Activated CD4-positive, alpha-beta T cell treated with anti-CD3 and anti-CD28 coated beads, Interleukin-2, amount 50 U/mL, for 1 hour (primary cell): ENCODE measurements at places on chromosomes 4 and X.

- DNase-seq = no peak
Measured at GRCh38 chr4:14812101-14812500, 190.2 kb upstream of the CPEB2 start.

DNA sequence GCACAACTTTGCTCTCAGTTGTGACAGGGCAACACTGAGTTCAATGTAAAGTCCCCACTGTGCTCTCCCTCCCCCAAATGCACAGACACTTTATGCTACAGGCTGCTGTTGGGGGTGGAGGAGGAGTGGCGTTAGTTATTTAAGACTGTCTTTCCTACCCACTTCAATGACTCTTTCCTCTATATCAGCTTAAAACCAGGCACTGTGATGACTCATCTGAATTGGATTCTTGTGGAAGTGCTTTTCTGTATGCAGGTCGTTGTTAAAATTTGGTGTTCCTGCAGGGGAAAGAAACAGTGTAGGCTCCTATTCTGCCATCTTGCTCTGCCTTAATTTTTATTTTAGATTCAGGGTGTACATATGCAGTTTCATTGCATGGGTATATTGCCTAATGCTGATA lies 1157.2 kb upstream of the ADGRL3 start:
- DNase-seq = no peak

GRCh38 chrX:36684053-36684452 lies 324.1 kb upstream of the FAM47C start:
- DNase-seq = no peak

GRCh38 chrX:23908219-23909004 lies 606 bp downstream of the CXorf58 start:
- no peak for DNase-seq

DNA sequence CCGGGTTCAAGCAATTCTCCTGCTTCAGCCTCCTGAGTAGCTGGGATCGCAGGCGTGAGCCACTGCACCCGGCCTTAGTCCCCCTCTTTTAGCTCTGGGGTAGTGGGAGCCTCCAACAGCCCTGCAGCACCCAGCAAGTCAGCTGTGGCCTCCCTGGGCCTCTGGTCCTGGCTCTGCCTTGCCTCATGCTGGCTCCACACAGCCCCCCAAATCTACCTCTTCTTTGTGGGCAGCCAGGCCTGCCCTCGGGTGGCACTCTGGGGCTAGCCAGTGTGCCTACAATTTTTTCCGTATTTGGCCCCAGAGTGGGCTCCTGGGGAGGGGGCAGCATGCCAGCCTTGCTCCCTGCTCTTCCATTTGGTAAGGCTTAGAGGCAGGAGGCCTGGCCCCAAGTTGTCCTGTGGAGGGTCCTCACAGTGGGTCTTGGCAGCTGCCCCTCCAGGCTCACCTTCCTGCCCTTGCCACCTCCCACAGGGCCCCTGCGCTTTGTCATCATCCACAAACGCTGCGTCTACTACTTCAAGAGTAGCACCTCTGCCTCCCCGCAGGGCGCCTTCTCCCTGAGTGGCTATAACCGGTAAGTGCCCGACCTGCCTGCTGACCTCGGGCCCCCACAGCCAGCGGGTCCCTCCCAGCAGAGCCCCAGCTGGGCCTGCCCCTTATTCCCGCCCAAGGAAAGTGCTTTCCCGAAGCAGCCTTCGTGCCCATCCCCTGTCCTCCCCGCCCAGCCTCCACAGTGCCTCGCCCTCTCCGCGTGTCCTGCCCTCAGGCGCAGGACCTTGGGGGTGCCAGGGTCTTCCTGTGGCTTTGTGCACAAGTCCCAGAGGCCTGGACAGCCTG lies 21.0 kb upstream of the ADD1 start:
- no peak for DNase-seq

DNA sequence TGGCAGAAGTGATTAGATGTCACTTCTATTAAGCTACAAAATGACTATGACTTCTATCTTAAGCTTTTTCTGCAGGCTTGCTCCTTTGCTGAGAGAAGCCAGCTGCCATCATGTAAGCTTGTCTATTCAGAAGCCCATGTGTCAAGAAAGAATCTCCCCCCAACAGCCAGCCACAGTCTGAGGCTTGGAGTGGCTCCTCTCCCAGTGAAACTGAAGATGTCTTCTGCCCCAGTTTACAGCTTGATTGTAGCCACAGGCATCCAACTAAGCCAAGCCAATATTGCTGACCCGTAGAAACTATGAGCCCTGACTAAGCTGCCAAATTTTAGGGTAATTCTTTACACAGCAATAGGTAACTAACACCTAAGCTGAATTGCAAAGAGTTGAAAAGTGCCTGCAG lies 26.7 kb upstream of the SLC10A7 start:
- no peak for DNase-seq

DNA sequence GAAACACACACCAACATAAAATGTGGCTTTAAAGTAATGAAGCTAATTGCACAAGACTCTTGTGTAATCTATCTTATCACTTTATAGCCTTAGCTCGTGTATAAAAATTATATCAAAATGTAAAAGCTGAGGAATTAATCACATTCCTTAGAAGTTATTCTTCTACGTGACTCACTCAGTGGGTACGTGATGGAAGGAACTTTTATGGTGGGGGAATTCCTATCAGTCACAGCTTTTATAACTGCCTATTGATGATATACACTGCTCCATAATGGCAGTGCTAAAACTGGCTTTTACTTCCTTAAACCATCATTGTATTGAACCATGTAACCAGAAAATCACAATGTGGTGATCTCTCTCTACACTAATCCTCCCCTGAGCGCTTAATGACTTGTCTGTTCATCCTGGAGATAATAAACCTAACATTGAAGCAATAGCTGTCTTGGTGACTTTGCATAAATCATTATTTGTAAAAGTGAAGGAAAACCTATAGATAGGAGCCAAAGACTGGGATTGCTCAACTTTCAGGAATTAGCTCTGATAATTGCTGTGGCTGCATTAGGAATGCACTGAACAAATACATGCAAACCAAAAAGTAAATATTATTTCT lies 276.7 kb downstream of the GBA3 start:
- DNase-seq = no peak

DNA sequence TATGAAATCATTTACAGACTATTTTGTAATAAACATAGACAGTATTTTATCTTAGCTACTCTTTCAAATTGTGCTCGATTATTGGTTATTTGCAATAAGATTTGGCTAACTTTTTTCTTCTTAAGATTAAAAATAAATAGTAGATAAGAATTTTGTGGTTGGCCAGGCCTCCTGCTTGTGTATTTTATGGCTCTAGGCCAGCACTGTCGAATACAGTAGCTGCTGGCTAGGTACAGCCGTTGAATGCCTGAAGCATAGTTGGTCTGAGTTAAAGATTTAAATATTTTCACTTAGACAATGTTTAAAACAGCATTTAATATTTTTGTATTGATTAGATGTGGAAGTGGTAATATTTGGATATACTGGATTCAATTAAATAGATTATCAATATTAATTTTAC lies 481.0 kb downstream of the SPRY1 start:
- no peak for DNase-seq

GRCh38 chrX:37627602-37628001 lies 56.1 kb downstream of the LANCL3 start:
- DNase-seq = no peak

DNA sequence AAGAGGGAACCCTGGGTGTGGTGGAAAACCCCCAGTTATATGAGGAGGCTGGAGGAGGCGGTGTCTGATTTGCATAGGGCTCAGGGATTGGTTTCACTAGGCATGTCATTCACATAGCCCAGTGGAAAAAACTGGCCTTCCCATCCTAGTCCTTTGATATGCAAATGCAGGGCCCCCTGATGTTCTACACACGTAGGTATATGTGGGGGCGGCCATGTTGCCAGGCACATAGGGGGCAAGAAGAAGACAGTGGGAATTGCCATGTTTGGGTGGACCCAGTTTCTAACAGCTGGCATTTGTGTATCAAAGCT lies 34.0 kb upstream of the ENPP6 start:
- DNase-seq = no peak

DNA sequence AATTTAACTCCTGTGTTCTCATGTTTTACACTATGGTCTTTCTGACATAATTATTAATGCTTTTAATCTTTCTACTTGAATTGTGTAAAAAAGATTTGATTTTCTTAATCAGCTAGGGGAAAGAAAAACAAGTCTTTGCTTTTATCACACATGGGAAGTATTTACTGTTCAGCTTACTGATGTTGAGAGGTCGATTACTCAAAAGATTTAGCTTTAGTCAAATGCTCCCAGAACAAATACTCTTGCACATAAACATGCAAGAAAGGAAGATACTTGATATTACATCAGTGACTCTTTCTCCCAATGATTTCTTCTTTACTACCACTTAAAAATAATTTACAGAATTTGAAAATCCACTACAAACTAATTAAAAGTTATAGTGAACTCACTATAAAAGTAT lies 198.3 kb upstream of the FAT4 start:
- DNase-seq = no peak

DNA sequence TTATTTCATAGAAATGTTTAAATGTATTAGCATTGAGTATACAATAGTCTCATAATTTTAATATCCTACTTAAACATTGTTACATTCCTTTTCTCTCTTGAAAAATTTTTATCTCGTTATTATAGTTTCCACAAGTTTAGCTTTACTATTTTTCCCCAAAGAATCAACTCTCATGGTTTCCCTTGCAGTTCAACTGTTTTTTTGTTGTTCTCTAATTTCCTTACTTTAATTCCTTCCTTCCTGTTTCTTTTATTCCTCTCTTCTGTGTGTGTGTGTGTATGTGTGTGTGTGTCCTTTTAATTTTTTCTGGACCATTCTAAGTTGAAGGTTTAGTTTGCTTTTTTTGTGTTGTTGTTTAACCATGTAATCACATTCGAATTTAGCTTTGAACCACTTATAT lies 171.1 kb downstream of the GASK1B start:
- no peak for DNase-seq

- no peak for DNase-seq
Measured at GRCh38 chrX:153475271-153475670, 4.9 kb upstream of the HAUS7 start.

DNA sequence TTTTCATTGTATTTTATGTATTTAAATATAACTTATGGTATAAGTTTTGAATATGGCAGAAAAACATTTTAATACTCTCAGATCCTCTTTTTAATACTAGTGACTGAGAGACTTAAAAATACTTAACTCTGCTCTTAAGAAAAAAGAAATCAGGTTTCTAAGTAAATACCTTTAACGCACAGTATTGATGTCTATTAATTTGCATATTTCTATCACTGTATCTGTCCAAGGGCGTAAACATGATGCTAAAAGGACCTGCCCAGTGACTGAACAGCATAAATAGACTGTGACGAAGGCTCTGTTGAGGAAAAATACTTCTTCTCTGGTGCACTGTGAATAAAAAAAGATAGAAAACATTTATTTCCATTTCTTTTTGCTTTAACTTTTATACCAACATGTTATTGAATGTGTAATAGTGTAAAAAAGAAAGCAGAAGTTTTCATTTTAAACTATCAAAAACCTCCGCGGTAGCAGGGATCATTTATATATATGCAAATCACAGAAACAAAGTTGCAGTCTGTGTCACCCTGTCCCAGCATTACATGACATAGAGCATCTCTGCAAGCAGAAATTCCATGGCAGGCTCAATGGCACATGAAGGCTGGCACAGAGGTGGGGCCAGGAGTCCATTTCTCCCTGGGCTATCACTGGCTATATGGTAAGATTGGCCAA lies 75.4 kb downstream of the ZAR1 start:
- no peak for DNase-seq

- DNase-seq = no peak
Measured at GRCh38 chrX:17374619-17375366, at the start of gene NHS. Gene NHS, plus strand, starts transcription at chrX:17375200. Its CDS starts 558 bp downstream, at chrX:17375758.

- no peak for DNase-seq
Measured at GRCh38 chr4:140092094-140092851, 61.7 kb downstream of the MAML3 start.

- no peak for DNase-seq
Measured at GRCh38 chrX:14027036-14027435, 2.7 kb downstream of the GEMIN8 start.

GRCh38 chrX:149157976-149158375 lies 347.1 kb downstream of the IDS start:
- DNase-seq = no peak

DNA sequence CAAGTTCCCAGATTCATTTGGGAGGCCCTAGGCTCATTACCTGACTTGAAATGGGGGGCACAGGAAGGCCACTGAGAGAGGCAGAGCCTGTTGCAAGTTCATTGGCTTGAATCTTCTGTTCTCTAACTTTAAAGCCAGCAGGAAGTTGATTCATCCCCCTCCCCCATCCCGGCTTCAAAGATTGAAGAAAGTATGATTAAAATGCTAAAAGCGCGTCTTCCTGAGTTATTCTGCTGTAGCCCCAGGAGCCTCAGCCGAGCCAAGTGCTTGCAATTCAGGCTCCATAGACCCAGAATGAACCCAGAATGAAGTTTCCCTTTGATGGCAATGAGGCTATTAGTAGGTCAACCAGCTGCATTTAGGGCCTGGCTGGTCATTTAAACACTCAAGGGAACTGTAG lies 14.7 kb downstream of the CHST7 start:
- DNase-seq = peak; percentile 33

- DNase-seq = no peak
Measured at GRCh38 chr4:119068529-119068962, 67.1 kb upstream of the MYOZ2 start.

- no peak for DNase-seq
Measured at GRCh38 chrX:16827225-16827624, 41.0 kb downstream of the TXLNG start.

DNA sequence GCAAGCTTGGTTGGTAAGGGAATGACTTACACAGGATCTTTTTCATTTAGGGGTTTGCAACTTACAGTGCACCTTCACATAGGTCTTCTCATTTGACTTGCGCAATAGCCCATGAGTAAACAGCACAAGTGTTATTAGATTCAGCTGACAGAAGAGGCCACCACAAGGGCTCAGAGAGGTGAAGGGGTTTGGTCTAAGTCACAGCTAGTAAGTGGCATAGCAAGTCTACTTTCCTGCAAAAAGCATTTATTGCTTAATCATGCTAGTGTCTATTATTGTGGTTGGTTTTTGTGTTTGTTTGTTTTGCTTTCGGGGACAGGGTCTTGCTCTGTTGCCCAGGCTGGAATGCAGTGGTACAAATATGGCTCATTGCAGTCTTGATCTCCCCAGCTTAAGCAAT lies 83.3 kb downstream of the SPRY1 start:
- no peak for DNase-seq

- DNase-seq = no peak
Measured at GRCh38 chr4:184331268-184331995, 113.8 kb upstream of the ENPP6 start.

GRCh38 chr4:180134091-180134866 lies 2108.9 kb upstream of the TENM3 start:
- no peak for DNase-seq

DNA sequence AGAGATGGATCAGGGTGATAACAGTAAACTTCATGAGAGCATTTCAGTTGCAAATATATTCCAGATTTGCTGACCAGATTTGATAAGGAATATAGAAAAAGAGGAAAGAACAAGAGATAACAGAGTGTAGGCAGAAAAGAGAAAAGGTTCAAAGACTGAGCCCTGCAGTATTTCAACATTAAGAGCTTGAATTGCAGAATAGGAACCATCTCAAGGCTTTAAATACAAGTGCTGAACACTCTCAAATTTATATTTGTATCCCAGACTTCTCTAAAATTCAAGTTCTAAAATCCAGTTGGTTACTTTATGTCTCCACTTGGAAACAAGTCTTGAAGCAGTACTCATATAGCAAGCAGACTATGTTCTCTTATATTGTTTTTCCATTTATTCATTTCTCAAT lies 9.7 kb upstream of the MYOZ2 start:
- DNase-seq = no peak
